ENCODE measurements at places on chromosomes 11 and 22.

DNA sequence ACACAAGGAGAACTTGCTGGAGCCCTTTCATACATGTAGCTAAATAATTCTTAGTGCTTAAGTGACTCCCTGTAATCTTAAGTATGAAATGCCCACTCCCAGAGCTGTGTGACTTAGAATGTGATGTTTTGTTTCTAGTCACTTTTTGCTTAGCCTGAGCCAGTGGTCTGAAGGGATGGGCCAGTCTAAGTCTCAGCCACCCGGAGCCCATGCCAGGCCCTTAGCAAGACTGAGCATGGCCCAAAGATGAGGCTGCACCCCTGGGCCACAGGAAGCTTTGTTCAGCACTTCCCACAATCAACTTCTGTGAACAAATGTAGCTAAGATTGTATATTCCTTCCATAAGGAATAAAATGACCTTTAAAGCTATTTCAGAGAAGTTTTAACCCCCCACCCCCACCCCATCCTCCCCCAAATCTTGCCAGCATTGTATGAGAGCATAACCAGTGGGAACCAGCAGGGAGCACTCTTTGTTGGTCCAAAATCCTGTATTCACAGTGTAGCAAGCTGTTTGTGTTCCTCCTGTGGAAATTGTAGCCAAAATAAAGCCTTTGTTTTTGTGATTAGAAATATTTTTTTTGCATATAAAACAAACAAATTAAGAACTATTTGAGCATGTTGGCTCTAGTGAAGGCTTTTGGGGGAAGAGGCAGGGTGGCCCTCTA lies 73.8 kb upstream of the GAL start:
- no peak for DNase-seq

- no peak for DNase-seq
Measured at GRCh38 chr11:63019506-63019905, 3.9 kb upstream of the SLC22A8 start.

DNA sequence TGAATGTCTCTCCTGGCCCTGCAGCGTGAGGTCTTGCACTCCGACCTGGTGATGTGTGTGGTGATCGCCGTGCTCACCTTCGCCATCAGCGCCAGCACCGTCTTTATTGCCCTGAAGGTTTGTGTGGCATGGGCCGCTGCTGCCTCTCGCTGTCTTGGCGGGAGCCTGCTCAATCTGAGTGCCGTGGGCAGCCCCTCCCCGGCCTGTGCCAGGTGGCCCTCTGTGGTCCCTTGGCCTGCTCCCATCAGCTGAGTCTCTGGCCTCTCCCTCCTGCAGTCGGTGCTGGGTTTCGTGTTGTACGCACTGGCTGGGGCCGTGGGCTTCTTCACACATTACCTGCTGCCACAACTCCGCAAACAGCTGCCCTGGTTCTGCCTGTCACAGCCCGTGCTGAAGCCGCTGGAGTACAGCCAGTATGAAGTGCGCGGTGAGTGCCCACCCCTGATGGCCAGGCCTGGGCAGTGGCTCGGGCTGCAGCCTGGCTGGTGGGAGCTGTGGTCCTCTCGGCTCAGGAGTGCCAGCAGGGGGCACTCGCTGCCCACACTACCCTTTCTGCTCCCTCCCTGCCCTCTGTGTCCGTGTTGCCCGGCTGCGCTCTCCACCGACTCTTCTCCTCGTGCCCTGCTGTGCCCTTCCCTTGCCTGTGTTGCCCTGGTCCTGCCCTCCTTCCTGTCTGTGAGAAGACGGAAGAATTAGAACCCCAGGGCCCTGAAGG lies 10.2 kb downstream of the PCNX3 start:
- no peak for DNase-seq

- DNase-seq, result no peak
Measured at GRCh38 chr22:44344407-44344806, 31.7 kb upstream of the SHISAL1 start.

- no peak for DNase-seq
Measured at GRCh38 chr11:70226967-70227366, 23.9 kb downstream of the FADD start.

DNA sequence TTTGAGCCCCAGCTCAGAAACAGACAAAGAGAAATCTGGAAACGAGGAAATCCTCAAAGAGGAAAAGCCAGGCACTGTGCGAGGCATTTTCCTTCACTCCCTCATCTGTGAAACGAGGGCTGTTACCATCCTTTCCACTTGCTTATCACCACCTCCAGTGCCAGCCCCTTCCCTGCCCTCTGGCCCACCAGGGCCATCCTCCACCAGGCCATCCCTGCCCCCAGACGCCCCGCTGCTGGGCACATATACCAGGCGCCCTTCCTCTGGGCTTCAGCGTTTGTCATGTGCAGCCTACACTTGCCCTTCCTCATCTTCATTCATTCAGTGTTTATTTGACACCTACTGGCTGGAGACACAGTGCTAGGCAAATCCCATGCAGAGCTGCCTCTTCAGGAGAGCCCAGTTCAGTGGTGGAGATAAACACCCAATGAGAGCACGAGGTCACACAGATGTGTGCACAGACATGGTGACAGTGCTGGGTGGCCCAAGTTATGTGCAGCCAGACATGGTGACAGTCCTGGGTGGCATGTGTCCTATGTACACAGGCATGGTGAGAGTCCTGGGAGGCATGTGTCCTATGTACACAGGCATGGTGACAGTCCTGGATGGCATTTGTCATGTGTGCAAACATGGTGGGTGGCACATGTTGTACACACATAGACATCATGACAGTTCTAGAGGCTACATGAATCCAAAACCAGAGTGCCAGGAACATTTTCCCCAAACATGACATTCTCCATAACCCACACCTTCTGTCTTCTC lies 9.7 kb downstream of the SPTBN2 start:
- DNase-seq, result no peak

GRCh38 chr11:130710021-130710420 lies 206.3 kb downstream of the SNX19 start:
- no peak for DNase-seq

- DNase-seq, result no peak
Measured at GRCh38 chr22:36352803-36353507, 34.8 kb downstream of the MYH9 start.

GRCh38 chr11:109986488-109986887 lies 106.7 kb upstream of the ZC3H12C start:
- no peak for DNase-seq

DNA sequence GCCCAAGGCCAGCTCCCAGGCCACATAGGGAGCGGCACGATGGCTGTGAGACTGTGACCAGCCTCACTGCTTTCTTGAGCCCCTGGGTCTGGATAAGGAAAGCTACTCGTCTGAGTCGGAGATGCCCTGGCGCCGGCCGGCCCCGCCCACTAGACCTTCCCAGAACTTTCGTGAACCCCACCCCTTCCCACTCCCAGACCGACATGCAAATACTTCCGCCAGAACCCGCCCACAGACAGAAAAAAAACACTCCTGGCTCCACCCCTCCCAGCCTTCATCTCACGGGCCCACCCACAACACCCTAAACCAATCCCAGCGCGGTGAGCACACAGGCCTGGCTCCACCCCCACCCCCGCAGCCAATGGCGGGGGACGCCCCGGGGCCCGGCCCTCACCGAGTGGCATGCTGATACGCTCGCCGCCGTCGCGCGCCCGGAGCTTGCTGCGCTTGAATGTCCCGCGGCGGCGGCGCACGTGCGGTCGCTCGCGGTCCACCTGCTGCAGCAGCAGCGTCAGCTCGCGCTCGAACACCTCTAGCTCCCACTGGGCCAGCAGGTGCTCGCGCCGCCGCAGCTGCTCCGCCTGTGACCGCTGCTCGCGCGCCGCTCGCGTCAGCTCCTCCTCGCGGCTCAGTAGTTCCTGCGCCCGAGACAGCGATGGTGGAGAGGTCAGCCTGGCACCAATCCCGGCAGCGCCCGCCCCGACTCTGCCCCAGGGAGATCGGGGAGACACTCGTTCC lies 7.0 kb downstream of the MAP3K11 start:
- DNase-seq, result no peak

- DNase-seq, result no peak
Measured at GRCh38 chr22:44883011-44883421, 126.8 kb downstream of the PHF21B start.

DNA sequence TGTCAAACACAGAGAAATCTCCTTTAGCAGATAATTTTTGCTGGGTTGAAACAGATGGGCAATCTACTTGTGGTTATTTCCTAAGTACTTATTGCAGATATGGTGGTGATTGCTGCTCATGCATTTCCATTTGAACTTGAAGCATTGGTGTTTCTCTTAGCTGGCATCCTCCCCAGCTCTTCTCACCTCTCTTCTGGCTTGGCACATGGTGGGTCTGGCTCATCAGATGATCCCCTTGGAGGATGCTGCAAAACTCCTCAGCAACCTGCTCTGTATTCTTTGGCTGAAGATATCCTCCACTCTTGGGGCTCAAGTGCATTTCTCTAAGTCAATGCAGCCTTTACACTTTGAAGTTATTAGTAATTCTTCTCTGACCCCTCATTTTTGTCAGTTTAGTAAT lies 87.3 kb upstream of the MYO18B start:
- no peak for DNase-seq

DNA sequence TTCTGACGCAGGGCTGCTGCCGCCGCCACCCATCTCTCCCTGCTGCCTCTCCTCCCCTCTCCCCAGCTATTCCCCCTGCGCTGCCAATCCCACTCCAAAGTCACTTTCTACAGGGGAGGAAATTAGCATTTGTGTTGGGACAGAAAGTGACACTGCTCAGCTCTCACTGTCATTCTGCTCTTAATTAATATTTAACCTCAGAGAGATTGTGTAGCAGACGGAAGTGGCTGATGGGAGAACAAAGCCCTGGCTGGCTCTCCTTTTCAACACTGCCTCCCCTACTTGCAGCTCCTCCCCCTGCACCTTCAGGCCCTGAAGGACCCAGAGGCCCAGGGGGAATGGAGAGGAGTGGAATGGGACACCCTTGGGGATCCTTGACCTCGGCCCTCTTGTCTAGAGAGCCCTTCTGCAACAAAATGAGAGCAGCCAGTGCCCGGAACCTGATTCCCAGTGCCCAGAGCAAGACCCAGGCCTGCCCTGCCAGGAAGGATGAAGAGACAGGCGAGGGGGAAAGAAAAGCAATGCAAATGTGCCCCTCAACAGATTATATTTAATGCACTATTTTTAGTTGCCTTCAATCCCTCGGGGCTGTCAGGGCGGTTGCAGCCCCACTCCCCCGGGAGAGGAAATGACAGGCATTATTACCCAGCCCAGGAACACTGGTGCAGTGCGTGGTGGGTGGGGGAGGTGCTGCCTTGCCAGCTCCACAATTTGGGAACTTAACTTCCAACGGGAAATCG lies 14.6 kb upstream of the NRGN start:
- DNase-seq, result no peak

- DNase-seq, result no peak
Measured at GRCh38 chr22:30212996-30213441, 33.5 kb downstream of the LIF start.

- DNase-seq, result no peak
Measured at GRCh38 chr11:45270946-45271716, 15.0 kb downstream of the SYT13 start.

Data from epithelial cell of prostate (primary cell).